ENCODE measurements at places on chromosomes 6 and 20. TPM values are rescaled to one million over a fixed set of nuclear protein-coding genes. Genes with fewer than 3 reads are reported as not detected.

DNA sequence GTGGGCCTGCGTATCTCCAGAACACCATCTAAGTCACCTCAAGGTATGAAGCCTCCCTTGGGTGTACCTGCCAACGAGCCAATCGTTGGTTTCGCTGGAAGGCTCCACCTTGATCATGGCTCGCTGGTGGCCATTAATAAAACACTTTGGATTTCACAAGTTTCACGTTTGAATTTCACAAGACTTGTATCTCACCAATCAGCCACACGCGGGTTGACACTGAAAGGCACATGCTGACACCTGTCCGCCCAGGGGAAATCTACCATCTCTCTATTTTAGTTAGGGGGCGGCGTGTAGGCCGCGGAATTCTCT lies 586 bp upstream of the HMGA1 start:
- H3K4me3 ChIP-seq, result peak overlapping the region; percentile 78
- DNase-seq, result no peak
- H3K4me1 ChIP-seq, result peaks cover 15% of the 10 kb centered on the region
- no peaks in the 10 kb centered on the region for H3K36me3 ChIP-seq

DNA sequence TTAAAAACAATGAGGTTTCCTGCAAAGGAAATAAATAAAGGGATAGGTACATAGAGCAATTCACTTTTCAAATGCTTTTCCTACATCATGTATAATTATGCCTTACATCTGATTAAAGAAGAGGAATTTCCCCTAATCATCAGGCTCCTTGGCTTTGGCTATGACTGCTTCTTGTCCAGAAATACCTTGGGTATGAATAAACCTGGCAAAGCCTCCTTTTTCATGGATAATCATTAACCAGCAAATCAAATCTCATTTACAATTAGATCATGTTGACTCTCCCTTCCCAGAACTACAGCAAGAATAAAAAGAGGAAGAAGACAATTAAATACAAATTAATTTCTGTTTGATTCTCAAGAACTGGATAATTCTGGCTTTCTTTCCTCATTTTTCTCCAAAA lies 58.0 kb upstream of the CD2AP start:
- no peak overlapping the region for H3K27ac ChIP-seq
- H3K27me3 ChIP-seq, result no peaks in the 10 kb centered on the region
- H3K4me1 ChIP-seq, result no peaks in the 10 kb centered on the region
- no peak for DNase-seq
- no peak overlapping the region for H3K4me3 ChIP-seq

DNA sequence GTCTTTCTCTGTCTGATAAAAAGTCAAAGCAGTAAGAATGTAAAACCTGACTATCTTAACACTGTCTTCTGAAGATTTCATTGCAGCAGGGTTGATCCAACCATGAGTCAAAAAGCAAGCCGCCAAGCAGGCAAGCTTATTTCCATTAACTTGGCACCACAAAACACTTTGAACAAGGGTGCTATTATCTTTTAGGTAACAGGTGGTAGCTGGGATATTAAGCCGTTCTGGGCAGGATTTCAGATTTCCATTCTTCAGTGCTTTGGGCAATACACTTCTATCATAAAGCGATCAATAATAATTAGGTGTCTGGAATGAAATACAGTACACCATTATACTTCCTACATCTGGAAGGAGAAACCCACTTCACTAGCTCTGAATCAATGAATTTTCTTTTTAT lies 181.9 kb downstream of the TBC1D7 start:
- no peak overlapping the region for H3K27ac ChIP-seq
- DNase-seq, result no peak
- H3K36me3 ChIP-seq, result no peaks in the 10 kb centered on the region
- no peak overlapping the region for H3K4me3 ChIP-seq

- no peak overlapping the region for H3K4me3 ChIP-seq
- H3K27ac ChIP-seq, result no peak overlapping the region
- H3K27me3 ChIP-seq, result no peaks in the 10 kb centered on the region
- no peaks in the 10 kb centered on the region for H3K4me1 ChIP-seq
Observed at GRCh38 chr6:111382476-111383294, 100.3 kb downstream of the REV3L start.

DNA sequence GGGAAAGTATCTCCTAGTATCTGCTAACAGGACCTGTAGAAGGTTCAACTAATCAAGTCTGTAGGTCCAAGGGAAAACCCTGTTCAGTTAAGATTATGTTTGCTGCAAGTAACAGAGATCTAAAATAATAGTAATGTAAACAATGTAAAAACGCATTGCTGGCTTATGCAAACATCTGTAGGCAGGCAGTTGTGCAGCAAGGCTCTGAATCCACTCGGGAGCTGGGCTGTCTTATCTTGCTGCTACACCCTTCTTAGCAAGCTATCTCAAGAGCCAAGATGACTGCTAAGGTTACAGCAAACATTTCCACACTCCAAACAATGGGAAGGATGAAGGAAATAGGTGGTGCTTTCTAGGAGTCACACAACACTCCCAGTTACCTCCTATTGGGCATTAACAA lies 397.3 kb upstream of the NRSN1 start:
- no peaks in the 10 kb centered on the region for H3K36me3 ChIP-seq
- H3K27me3 ChIP-seq, result no peaks in the 10 kb centered on the region
- no peak overlapping the region for H3K27ac ChIP-seq

GRCh38 chr6:144193181-144193580 lies 42.9 kb downstream of the STX11 start:
- peaks cover 2% of the 10 kb centered on the region for H3K27me3 ChIP-seq
- no peak for DNase-seq
- no peak overlapping the region for H3K4me3 ChIP-seq
- no peak overlapping the region for H3K27ac ChIP-seq

The ZNF831 gene
- total RNA-seq, result not detected

The ZC3H12D gene
- 48.7 TPM for total RNA-seq

The DLK2 gene
- 2.2 TPM for total RNA-seq

The OPN5 gene
- total RNA-seq, result not detected
